ENCODE measurements at places on chromosomes 3 and 15. TPM values are rescaled to one million over a fixed set of nuclear protein-coding genes. Genes with fewer than 3 reads are reported as not detected.

SV2B gene
- 0.18 TPM for total RNA-seq

DNA sequence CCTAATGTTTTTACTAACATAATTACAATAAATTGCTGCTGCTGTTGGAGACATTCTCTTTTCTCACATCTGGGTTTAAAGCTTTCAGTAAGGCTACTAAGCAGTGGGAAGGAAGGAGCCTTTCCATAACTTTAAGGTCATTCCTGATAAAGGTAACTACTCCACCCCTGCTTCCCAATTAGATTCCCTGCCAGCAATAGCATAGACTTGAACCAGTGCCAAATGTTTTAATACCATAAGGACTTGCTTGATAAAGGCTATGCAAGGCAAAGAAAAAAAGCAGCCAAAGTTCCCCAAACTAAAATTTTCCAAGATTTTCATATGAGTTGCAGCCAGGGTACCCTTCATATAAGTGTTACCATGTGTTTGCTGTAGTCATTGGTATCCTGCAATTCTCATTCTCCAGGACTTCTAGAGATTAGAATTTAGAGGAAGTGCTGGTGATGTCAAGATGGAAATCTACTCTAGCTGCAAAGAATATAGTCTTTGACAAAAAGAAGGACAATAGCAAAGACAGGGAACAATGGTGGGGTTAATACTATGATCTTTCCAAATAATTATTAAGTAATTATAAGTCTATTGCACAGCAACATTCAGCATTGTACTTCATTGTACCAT is 106.1 kb downstream of the FILIP1L start:
- no peak for DNase-seq

- DNase-seq, result no peak
Observed at GRCh38 chr3:71931922-71932321, 147.0 kb upstream of the PROK2 start.

- DNase-seq, result no peak
Observed at GRCh38 chr15:71784719-71785118, 25.6 kb upstream of the NR2E3 start.

PLA2G4D gene
- not detected for total RNA-seq

- no peak for DNase-seq
Observed at GRCh38 chr3:72892081-72892775, 4.4 kb downstream of the GXYLT2 start.

GRCh38 chr3:107272471-107272870 is 104.8 kb upstream of the CCDC54 start:
- DNase-seq, result no peak

ARGFX gene
- not detected for total RNA-seq

DNA sequence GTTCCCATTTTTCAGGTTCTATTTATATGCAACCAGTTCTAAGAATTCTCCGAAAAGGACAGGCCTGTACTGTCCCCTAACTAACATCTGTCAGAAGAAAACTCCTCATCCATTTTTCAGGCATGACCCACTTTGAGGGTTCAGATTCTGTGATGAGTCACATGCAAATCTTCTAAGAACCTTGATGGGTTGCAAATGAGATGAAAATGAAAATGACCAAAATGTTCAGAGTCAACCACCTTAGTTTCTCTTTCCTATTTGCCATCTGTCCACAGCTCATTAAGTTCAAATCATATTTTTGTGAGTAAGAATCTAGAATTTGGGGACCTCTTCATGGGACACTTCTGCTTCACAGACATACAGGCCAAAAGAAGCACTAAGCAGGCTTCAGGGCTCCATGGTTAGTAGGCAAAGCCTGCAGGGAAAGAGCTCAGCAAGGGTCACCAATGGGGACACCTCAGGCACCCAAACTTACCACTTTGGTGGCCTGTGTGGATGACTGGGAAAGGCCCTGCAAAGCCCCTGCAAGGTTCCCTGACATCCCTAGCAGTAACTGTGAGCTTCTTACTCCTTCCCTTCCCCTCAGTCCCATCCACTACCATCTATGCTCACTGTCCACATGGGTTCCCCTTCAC is 122.0 kb downstream of the WDR76 start:
- no peak for DNase-seq

AMOTL2 gene
- 33.3 TPM for total RNA-seq

GRCh38 chr3:43950775-43951174 is 260.0 kb downstream of the ABHD5 start:
- DNase-seq, result no peak

DNA sequence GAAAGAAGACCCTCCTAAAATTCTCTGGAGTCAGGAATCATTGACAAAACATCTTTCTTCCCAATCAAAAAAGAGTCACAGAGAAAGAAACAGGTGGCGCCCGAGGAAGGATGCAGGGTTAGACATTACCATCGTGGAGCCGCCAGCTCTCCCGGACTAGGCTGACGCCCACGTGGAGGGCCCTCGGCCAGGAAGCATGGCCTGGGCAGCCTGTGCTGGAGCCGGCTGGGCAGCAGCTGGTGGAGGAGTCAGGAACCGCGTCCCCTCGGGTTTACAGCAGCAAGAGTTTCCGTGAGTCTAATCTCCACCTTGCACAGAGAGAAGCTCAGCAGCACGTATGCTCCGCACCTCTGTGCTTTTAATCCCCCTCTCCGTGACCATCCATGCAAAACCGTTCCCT is 533.7 kb upstream of the ATP11B start:
- DNase-seq, result peak; percentile 49

DNA sequence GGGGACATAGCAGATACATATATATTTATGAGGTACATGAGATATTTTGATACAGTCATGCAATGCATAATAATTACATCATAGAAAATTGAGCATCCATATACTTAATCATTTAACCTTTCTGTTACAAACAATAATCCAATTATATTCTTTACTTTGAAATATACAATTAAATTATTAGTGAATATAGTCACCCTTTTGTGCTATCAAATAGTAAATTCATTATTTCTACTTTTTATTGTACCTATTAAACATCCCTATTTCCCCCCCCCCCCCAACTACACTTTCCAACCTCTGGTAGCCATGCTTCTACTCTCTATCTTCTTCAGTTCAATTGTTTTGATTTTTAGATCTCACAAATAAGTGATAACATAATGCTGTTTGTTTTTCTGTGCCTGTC is 719.1 kb downstream of the ZBBX start:
- DNase-seq, result no peak

REC114 gene
- total RNA-seq, result not detected

GRCh38 chr3:155441506-155441905 is 148.0 kb upstream of the STRIT1 start:
- no peak for DNase-seq

DNA sequence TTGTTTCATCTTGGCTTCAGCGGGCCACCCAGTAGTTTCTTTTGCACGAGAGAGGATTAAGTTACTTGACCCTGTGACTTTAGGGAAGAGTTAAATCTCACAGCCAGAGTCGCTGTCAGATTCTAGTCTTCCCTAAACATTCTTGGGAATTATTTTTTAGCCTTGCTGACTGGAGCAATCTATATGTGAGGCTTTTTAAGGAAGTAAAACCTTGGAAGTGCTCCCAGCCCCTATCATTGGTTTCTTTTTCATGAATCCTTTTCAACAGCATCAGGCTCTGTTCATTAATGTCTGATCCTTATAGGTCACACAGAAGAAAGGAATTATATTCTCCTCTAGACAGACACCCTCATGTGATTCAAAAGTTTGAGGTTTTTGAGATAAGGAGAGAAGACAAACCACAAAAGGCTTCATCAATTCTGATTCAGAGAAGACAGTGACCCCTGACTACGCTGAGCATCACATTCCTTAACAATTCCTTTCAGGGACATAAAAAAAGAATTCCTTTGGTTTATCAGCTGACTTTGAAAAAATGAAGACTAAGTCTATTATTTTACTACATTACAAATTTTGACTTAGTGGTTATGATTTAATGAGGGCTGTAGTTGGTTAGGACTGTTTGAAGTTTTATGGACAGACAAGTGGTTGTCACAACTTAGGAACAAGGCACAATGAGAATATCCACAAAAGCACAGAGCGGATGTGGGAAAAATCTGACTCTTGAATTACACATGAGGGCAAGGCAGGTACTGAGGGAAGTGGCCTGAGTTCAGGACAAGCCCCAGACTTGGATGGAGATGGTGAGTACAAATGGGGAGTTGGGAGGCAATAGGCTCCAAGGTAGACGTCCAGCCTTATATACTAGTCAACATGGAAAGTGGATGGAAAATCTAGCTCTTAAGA is 171.1 kb upstream of the STT3B start:
- DNase-seq, result no peak

DNA sequence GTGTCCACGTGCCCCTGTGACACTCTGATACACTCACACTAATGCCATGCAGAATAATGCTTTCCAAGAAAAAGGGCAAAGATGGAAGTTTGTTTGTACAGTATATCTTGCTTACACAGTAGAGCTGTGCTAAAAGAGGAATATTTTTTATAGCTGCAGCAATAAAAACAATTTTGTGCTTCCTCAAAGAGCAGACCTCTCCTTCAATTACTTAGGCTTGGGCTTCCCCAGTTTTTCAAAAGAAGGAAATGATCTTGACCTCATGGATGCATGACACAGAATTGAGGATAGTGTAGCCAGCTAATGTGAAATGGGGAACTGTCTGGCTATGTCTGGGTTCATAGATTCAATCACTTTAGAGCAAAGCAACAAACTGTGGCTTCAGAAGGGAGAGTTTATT is 137.4 kb downstream of the STT3B start:
- DNase-seq, result no peak

KBTBD13 gene
- total RNA-seq, result not detected

DNA sequence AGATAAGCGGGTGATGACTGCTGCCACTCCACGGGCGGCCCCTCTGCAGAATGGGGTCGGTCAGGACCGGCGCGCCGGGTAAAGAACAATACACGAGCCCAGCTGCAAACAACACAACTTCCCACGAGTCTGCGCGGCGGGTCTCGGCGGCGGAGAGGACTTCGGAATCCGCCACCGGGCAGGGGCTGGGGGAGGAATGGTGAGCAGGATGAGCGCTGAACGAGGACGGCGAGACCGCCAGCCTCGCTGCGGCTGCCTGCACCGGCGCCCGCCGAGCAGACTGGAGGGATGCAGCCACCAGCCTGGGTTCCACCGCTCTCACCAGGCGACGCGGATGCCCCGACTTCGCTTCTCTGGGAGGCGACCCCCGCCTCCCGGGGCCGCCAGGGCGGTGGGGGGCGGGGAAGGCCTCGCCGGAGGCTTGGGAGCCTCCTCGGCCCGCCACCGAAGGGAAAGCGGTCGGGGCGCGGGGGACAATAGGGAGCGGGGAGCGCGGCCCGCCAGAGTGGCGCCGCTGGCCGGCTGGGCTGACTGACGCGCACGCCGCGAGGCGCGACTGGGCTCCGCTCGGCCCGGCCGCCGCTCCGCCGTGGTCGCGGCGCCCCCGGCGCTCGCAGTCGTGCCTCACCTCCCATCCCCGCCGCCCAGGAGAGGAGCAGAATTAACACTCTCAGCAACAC is 515 bp downstream of the ADAM10 start:
- peak; percentile 70 for DNase-seq

CYP1A2 gene
- 97.1 TPM for total RNA-seq

KIF7 gene
- total RNA-seq, result 0.92 TPM

DNA sequence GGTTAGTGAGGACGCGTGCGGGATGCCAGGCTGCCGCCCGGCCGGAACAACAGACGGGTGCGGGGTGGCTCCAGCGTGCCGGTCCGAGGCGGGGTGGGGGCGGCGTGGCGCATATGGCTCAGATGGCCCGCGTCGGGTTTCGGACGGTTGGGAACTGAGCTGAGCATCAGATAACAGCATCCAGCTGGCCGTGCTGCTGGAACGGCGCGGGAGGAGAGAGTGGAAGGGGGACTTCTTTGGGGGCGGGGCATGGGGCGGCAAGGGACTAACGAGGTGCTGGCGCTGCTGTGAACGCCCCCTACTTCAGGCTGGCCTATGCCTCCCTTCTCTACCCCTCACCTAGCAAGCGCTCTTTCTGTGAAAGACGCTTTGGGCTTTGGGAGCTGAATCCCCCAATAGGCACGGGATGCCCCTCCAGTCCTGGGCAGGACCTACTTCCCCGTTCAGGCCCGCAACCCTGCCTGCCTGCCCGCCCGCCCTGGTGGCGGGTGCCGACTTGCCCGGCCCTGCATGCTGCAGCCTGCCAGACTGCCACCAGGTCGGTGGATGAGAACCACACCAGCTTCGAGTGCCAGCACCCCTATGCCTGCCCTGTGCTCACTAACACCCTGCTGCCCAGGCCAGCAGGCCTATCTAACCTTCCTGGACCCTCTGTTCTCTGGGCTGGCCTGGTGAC is 542 bp downstream of the INKA1 start:
- DNase-seq, result no peak

DNA sequence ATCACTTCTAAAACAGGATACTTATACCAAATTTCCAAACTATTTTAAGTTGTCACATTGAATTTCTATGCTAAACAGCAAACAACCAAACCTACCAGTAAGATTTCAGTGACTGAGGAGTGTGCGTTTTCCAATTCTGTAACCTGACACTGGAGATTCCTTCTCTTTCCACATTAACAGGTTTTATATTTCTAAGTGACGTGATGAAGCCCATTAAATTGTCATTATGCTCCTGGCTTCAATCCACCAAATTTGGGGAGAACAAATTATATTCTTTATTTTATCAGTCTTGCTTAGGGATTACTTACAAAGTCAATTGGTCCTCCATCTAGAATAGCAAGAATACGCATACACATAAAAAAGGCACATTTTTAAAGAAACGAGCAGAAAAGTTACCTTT is 764.8 kb upstream of the NR2F2 start:
- no peak for DNase-seq

- no peak for DNase-seq
Observed at GRCh38 chr3:178969004-178969700, 102.5 kb downstream of the ZMAT3 start.

- DNase-seq, result no peak
Observed at GRCh38 chr3:89072642-89073041, 34.8 kb upstream of the EPHA3 start.

GRCh38 chr3:95751509-95751908 is 1062.9 kb upstream of the EPHA6 start:
- DNase-seq, result no peak

DNA sequence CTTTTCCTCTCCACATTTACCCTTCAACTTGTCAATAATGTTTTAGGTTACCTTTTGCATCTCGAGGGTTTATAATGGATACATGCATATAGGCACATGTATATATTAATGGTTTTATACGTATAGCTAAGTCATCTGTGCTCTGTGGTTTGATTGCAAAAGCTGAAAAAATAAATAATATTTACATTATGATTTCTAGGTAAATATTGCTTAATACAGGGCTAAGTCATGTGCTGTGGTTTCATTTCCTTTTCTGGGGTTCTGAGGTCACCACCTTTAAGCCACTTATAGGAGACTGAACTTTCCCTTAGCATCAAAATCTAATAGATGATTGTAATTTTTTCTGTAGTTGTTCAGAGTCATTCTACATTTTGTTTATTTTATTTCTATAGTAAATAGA is 33.1 kb downstream of the LPP start:
- DNase-seq, result no peak

DNA sequence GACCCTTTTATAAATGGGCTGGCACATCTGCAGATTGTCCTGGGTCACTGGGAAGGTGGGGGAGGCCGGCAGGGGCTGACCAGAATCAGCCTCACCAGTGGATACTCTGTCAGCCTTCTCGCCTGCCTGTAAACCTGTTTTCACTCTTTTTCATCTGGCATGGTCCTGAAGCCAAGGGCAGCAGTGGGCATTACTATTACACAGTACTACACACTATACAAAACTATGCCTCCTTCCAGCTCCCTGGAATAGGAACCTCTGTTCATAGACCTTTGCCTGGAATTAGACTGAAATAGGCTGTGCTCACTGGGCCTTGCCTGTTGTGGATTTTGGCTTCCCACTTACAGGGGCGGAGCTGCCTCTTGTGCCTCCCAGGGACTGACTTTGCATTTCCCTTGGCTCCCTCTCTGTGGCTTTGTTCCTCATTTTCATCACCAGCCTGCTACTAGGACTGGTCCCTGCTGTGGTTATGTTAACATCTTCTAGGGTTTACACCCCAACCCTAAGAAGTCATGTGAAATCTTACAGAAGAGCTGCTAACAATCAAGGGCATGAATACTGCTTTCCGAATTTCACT is 120.7 kb downstream of the FNDC3B start:
- peak; percentile 86 for DNase-seq

C15orf62 gene
- 0.78 TPM for total RNA-seq

All from right lobe of liver (tissue), 6 donors.